Calu3 (cell line): ENCODE measurements at places on chromosomes 13 and 19. TPM values are rescaled to one million over a fixed set of nuclear protein-coding genes. Genes with fewer than 3 reads are reported as not detected.

- no peak for DNase-seq
Observed at GRCh38 chr13:109809216-109809932, 23.0 kb upstream of the IRS2 start.

The ZNF653 gene
- 8.8 and 9.5 TPM in 2 replicates for total RNA-seq

DNA sequence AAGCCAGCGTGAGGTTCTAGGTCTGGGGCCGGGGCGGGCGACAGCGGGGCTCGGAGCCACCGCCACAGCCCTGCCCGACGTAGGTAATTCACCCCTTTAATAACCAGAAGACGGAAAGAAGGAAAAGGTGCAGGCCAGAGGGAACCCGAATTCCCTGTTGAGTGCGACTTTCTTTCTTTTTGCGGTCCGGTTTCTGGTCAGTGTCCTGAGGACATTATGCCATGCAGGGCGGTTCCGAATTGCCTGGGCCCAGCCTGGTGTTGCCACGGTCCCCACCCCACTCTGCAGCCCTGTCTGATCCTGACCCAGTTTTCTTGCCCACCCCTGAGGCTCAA, 18.4 kb upstream of the TFDP1 start:
- no peak for DNase-seq

The ZNF66 gene
- 5.1 and 5.5 TPM in 2 replicates for total RNA-seq

DNA sequence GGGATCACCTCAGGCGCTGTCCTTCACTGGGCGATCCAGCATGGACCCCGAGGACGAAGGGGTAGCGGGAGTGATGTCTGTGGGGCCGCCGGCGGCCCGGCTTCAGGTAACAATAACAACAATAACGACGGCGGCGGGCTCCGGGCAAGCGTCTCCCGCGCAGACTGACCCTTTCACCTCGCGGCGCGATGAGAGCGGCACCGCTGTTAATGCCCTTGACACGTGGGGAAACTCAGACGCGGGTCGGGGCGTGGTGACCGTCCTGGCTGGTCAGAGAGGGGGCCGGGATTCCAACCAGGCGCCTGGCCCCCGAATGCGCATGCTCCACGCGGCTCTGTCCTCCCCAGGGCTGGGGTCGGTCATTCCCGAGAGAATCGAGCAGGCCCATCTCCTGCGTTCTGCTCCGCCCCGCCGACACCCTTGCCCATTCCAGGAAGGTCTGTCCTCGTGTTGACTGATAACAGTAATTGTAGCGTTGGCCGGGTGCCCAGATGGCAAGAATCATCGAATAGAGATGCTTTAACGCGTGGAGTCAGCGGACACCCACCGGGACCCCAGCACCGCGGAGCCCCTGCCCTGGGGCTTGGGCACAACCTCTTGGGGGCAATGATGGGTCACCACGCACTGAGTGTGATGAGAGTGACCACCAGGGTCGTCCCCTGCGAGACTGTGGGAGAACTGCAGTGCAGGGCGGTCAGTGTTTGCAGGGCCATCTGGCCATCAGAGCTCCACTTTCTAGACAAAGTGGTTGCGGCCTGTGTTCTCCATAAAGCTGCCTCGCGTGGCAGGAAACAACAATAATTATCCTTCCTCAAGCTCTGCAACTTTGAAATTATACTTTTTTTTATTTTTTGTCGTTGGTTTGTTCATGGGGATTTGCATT, 528 bp downstream of the ZNF8 start:
- peak; percentile 74 for DNase-seq

DNA sequence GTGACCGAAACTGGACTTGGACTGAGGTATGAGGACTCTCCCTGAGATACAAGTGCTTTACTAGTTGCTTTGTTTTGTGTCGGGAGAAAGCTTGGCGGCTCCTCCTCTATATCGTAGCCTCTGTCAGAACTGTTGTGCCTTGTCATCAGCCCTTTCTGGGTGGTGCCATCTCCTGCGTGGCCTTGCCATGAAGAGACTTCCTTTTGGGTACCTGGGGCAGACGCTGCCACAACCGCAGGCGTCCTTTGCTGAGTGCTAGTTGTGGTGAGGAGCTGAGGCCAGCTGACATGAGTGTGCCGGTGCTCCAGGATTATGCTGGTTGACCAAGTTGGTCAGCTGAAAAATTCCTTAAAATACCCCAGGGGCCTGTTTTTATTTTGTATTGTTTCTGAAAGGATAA, 124.5 kb downstream of the AKAP11 start:
- DNase-seq, result no peak

- DNase-seq, result no peak
Observed at GRCh38 chr19:50497022-50497405, 14.0 kb downstream of the JOSD2 start.

DNA sequence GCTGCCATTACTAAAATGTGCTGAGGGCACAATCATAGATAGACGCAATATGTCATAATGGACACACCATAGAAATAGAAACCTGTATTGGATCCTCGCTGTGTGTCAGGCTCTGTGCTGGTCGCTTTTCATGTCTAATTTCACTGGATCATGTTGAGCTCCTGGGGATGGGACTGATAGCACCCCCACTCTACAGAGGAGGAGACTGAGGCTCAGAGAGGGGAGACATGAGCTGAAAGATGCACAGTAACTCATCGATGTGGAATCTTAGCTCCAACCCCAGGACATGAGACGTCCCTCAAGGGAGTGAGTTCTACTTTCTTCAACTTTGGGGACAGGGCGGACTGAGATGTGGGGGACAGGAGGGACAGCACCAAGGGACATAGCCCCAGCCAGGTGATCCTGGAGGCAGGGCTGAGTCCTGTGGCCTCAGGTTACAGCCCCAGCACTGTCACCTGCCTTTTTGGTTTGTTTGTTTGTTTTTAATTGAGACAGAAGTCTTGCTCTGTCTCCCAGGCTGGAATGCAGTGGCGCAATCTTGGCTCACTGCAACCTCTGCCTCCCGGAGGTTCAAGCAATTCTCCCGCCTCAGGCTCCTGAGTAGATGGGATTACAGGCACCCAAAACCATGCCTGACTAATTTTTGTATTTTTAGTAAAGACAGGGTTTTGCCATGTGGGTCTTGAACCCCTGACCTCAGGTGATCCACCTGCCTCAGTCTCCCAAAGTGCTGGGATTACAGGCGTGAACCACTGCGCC, 6.6 kb upstream of the GIPC1 start:
- DNase-seq, result no peak

- DNase-seq, result peak; percentile 1
Observed at GRCh38 chr13:60012488-60012887, 151.2 kb downstream of the DIAPH3 start.

The SPATA13 gene
- 33.8 and 35.9 TPM in 2 replicates for total RNA-seq

DNA sequence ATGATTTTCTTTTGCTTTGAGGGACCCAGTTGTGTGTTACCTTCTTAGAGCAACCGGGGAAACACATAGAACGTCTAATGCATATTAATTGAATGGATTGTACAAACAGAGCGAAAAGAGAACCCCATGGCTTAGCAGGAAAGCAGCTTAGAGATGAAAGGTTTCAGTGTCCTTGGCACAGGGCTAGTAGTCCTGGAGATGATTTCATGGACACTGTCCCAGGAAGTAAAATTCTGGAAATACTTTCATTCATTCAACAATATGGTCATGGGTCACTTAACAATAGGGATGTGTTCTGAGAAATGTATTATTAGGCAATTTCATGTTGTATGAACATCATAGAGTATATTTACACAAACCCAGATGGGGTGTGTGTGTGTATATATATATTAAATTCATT, 9.7 kb upstream of the FUT2 start:
- DNase-seq, result no peak

GRCh38 chr13:46570273-46570672, 17.3 kb downstream of the LRCH1 start:
- no peak for DNase-seq

The IGFL2 gene
- not detected in 2 replicates for total RNA-seq

- DNase-seq, result no peak
Observed at GRCh38 chr19:46544651-46545050, 49.0 kb upstream of the PNMA8B start.

The ZNF547 gene
- 7.2 and 7.7 TPM in 2 replicates for total RNA-seq

DNA sequence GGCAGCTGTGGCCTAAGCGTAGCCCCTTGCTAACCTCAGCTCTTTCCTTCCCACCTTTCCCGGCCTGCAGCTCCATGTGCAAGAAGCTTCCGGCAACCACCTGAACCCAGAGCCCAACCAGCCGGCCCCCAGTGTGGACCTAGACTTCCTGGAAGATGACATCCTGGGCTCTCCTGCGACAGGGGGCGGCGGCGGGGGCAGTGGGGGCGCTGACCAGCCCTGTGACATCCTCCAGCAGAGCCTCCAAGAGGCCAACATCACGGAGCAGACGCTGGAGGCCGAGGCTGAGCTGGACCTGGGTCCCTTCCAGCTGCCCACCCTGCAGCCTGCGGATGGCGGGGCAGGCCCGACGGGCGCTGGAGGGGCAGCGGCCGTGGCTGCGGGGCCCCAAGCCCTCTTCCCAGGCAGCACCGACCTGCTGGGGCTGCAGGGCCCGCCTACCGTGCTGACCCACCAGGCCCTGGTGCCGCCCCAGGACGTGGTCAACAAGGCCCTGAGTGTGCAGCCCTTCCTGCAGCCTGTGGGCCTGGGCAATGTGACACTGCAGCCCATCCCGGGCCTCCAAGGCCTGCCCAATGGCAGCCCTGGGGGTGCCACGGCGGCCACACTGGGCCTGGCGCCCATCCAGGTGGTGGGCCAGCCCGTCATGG, 33.8 kb upstream of the EHD2 start:
- DNase-seq, result no peak

DNA sequence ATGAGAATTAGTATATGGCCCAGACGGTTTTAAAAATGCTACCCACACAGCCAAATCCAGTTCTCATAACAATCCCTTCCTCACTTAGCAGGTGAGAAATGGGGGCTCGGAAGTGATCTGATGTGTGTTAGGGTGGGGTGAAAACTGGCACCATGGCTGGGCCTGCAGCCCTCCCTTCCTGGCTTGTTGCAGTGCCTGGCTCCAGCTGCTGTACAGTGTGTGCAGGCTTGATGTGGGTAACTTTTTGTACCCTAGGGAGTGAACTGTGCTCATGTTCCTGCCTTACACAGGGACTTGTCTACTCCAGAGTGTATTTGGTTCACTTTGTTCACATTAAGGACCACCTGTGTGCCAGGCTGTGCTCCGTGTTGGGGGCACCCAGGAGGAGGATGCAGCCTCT, 177.2 kb downstream of the LMO7 start:
- no peak for DNase-seq

- no peak for DNase-seq
Observed at GRCh38 chr13:43953370-43953769, 73.7 kb downstream of the LACC1 start.

- DNase-seq, result no peak
Observed at GRCh38 chr19:33280351-33280921, 21.9 kb downstream of the CEBPA start.

DNA sequence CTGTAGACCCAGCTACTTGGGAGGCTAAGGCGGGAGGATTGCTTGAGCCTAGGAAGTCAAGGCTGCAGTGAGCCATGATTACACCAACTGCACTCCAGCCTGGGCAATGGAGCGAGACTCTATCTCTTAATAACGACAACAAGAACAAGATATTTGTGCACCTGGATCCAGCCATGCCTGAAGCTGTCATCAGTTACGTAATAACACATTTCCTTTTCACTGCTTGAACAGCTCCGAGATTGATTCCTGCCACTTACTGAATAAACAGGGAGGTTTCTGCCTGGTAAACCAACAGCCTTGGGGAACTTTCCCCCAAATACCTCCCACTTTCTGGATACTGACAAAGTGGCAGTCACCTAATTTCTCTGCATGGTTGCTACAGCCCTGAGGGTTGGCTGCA, 5.4 kb downstream of the KANK2 start:
- DNase-seq, result no peak

The SCN1B gene
- total RNA-seq, result 1.4 and 2.1 TPM in 2 replicates

DNA sequence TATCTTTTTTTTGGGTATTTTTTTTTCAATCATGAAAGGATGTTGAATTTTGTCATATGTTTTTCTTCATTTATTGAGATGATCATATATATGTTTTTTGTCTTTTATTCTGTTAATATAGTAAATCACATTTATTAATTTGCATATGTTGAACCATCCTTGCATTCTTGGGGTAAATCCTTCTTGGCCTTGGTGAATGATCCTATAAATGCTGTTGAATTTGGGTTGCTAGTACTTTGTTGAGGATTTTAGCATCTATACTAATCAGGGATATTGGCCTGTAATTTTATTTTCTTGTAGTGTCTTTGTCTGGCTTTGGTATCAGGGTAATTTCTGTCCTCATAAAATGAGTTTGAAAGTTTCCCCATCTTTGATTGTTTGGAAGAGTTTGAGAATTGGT, 199.9 kb downstream of the B3GLCT start:
- DNase-seq, result no peak

GRCh38 chr19:16112778-16113177, 1.1 kb downstream of the RAB8A start:
- no peak for DNase-seq

The NCR1 gene
- total RNA-seq, result not detected in 2 replicates

- DNase-seq, result peak; percentile 98
Observed at GRCh38 chr19:45641274-45642105, 2.3 kb upstream of the EML2 start.

GRCh38 chr19:10417541-10418234, 2.6 kb upstream of the PDE4A start:
- no peak for DNase-seq

- no peak for DNase-seq
Observed at GRCh38 chr19:1349211-1349610, 34.5 kb upstream of the NDUFS7 start.

- no peak for DNase-seq
Observed at GRCh38 chr13:105200181-105200580, 1335.3 kb downstream of the EFNB2 start.

DNA sequence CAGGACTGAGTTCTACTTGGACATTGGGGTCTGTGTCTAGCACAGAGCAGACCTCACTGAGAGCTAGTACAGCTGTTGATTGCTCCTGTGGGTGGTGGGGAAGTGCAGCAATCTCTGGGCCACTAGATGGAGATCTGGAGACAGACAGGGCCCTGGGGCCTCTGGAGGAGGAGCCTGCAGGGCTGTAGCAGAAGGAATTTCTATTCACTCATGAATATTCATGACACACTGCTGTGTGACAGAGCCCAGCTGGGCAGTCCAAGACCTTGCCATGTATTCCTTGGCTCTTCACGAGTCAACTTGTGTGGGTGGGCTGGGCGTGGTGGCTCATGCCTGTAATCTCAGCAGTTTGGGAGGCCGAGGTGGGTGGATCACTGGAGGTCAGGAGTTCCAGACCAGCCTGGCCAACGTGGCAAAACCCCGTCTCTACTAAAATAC, 37.5 kb downstream of the SUGP2 start:
- peak; percentile 46 for DNase-seq

GRCh38 chr19:5103061-5103701, 134.3 kb downstream of the KDM4B start:
- DNase-seq, result no peak

The AP1M2 gene
- 73.7 and 77.9 TPM in 2 replicates for total RNA-seq

The ZNF439 gene
- 0.71 TPM in 2 replicates for total RNA-seq

- DNase-seq, result no peak
Observed at GRCh38 chr13:28885181-28885580, 65.0 kb downstream of the MTUS2 start.

The ZNF582 gene
- total RNA-seq, result 1.5 and 1.7 TPM in 2 replicates

The ACTMAP gene
- 17.8 and 20.2 TPM in 2 replicates for total RNA-seq

The INSL3 gene
- total RNA-seq, result not detected in 2 replicates

The NEK3 gene
- total RNA-seq, result 2.7 and 5.1 TPM in 2 replicates

GRCh38 chr19:53703361-53703760, 71.6 kb downstream of the DPRX start:
- no peak for DNase-seq

- no peak for DNase-seq
Observed at GRCh38 chr19:50490991-50491472, 14.4 kb upstream of the GARIN5A start.
